ENCODE measurements at places on chromosomes 2 and 18. TPM values are rescaled to one million over a fixed set of nuclear protein-coding genes. Genes with fewer than 3 reads are reported as not detected.

The SCN2A gene
- total RNA-seq, result 1.5 TPM

The SLC8A1 gene
- total RNA-seq, result 0.80 TPM

The ZNF521 gene
- total RNA-seq, result 238 TPM

The ANKRD39 gene
- total RNA-seq, result 14.9 TPM

The MTA3 gene
- 105 TPM for total RNA-seq

The GCG gene
- not detected for total RNA-seq

The MFSD2B gene
- not detected for total RNA-seq

The CCDC141 gene
- 0.67 TPM for total RNA-seq

The FAHD2B gene
- 14.6 TPM for total RNA-seq

The EVA1A gene
- total RNA-seq, result 19.9 TPM

The TCF23 gene
- total RNA-seq, result not detected

The PIGN gene
- 23.0 TPM for total RNA-seq
